Erythroblast (primary cell): ENCODE measurements at places on chromosomes 7 and 10.
A peak's percentile ranks its signal among the peaks of the same experiment; 100 is the strongest.

GRCh38 chr7:116691664-116692063, 19.7 kb downstream of the MET start:
- DNase-seq, result no peak

- DNase-seq, result no peak
Measured at GRCh38 chr7:110386913-110387312, 704.0 kb upstream of the LRRN3 start.

DNA sequence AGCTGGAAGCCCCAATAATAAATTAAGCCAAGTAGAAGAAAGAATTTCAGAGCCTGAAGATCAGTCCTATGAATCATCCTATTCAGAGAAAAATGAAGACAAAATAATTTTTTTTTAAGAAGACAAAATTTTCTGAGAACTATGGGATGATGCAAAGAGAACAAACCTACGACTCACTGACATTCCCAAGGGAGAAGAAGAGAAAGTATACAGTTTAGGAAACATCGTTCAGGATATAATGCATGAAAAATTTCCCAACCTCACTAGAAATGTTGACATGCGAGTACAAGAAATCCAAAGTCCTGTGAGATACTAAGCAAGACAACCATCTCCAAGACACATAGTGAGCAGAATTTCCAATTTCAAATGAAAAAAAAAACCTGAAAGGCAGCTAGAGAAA, 150.5 kb downstream of the THSD7A start:
- no peak for DNase-seq

DNA sequence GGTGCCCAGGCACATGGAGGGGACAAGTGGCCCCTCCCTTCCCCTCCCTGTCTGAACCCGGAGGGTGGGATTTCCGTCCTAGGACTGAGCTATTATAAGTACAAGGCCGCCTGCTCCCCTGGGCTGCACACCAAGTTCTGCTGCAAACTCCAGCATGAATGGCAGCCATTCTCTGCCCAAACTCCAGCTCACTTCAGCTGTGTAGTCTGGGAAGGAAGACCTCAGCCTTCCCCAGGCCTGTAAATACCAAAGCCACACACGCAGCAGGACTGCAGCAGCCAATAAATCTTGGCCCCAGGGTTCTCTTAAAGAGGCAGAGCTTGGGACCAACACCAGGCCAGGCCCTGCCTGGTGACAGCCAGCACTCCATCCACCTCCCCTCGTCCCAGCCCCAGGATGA, 291.3 kb upstream of the ZMIZ1 start:
- no peak for DNase-seq

DNA sequence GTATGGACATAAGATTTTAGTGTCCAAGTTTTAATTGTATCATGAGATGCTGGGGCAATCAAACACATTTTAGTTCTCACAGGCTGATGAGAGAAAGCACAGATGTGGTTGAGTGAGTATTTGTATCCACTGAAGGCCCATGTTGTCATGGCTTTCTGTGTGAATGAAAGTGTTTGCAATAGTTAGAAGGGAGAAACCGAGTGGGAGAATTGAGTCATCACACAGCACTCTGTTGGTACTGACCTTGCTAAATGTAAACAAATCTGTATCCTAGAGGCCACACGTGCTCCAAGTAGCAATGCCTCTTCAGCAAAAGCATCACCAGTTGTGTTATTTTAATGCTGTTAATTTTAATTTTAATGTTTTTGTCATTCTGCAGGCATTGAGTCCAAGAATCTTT, 121.2 kb downstream of the EMX2 start:
- no peak for DNase-seq

- DNase-seq, result peak; percentile 55
Measured at GRCh38 chr10:23157691-23158369, 34.3 kb upstream of the PTF1A start.

GRCh38 chr7:90596671-90597562, 796 bp downstream of the CDK14 start:
- DNase-seq, result no peak

DNA sequence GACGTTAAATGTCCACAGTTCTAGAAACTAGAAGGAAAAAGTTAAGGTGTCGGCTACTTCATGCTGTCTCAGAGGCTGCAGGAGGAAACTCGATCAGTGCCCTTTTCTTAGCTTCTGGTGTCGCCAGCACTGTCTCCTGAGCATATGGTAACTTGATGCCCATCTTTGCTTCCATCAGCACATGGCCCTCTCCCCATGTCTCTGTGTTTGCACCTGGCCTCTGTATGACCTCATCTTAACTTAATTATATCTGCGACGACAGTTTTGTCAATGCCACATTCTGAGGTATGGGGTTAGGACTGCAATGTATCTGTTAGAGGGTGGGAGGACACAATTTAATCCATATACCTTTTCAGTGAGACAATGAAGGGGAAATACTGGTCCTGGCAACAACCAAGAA, 449.9 kb downstream of the POM121L12 start:
- no peak for DNase-seq

- DNase-seq, result no peak
Measured at GRCh38 chr10:373526-374309, 238.5 kb downstream of the ZMYND11 start.

DNA sequence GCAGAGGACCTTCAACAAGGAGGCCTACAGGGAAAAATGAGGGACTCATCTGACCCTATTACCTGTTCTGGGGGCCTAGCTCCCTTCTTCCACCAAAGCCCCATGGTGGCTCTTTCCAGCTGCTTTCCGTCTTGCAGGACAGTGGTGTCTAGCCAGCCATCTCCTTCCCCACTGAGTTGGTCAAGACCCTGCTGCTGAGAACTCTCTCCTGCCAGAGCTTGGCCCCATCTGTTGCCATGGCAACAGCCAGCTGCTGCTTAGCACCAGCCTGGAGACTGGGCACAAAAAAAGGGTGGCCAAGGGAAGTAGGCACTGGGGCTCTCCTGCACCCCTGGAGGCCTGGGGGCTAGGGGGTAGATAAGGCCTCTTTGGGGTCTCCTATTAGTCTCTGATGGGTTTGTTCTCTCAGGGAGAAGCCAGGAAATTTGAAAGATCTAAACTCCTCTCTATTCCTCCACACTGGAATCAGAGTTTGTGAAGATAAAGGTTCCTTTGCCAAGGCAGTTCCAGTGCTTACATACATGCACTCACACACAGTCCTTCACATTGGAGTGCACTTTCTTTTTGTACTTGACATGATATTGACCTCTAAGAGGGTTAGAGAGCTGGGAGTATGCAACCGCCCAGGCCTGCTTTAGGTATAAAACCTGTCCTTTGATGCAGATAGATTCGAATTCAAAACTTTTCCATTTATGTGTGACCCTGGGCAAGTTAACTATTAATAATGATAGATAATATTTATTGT, 15.8 kb downstream of the TSPAN33 start:
- no peak for DNase-seq

DNA sequence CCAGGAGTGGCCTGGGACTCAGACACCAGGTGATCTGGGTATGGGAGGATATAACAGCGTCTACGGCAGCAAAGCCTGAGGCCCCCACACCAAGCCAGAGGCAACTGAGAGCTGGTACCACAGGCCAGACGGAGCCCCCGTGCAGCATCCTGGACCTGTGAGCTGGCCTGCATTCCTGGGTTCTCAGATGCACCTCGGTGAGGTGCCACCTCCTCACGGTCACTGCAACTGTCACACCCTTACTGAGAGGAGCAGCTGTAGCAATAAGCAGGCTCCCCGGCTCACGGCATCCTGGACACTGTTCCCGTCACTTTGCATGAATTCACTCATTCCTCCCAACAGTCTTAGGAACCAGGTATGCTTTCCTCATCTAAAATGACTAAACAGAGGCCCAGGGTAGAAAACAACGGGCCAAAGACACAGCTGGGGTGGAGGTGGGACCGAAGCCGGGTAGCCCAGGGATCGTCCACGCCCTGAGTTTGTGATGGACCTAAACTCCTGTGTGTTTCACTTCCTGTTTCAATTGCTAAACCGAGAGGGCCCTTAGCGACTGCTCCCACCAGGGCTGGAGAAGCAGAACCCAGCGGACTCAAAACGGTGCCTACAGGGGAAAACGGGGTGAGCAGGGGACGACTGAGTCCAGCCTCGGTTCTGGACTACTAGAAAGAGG, 98.7 kb downstream of the CTBP2 start:
- DNase-seq, result no peak

DNA sequence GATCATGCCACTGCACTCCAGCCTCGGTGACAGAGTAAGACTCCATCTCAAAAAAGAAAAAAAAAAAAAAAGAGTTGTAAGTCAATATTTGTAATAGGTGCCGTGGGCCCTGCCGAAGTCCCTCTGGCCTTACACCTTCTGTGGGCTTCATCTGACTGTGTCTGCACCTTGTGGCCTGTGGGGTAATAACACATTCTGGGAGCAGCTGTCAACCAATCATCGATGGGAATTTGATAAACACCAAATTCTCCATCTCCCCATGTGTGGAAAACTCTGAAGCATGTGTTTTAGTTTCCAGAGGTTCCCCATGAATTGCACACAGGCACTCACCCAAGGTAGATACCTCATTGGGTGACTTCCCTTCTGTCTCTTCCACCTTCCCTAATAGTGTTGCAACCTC, 10.8 kb downstream of the ZNF394 start:
- no peak for DNase-seq

- peak; percentile 25 for DNase-seq
Measured at GRCh38 chr10:13158401-13158800, 3.0 kb upstream of the MCM10 start.

- no peak for DNase-seq
Measured at GRCh38 chr7:133419041-133419440, 166.2 kb downstream of the EXOC4 start.

- DNase-seq, result no peak
Measured at GRCh38 chr7:116177009-116177408, 33.3 kb upstream of the TES start.

GRCh38 chr7:71925663-71926062, 486.5 kb downstream of the CALN1 start:
- no peak for DNase-seq

- DNase-seq, result no peak
Measured at GRCh38 chr7:32091608-32092210, 21.5 kb upstream of the PDE1C start.

DNA sequence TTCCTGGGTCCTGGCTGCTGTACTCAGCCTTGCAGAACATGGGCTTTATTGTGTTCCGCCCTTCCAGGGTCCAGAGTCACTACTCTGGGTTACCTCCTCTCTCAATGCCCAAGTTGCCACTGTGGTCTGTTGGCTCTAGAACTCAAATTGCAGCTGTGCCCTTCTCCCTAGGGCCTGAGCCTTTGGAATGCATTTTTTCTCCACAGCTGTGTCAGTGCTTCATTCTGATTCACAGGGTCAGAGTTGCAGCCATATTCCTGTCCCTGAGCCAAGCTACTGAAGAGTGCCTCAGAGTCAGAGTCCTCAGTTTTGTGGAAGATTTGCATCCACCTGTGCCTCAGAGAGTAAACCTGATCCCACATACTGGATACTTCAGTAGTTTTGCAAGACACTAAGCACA, 167.5 kb downstream of the ITGB1 start:
- no peak for DNase-seq

DNA sequence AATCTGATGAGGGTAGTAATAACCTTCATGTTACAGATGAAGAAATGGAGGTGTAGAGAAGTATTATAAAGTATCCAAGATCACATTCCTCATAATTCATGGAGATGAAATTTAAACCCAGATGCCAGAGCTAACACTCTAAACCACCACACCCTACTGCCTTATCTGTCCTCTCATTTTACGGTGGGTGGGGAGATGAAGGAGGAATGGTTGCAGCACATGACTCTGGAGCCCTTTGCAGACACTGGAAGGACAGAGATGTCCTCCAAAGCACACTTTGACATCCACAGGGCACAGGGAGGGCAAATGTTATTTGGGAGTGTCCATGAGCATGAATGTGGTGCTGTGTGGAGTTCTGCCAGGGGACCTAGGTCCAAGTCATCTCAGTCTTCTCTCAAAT, 1.1 kb downstream of the PLEKHS1 start:
- DNase-seq, result no peak

DNA sequence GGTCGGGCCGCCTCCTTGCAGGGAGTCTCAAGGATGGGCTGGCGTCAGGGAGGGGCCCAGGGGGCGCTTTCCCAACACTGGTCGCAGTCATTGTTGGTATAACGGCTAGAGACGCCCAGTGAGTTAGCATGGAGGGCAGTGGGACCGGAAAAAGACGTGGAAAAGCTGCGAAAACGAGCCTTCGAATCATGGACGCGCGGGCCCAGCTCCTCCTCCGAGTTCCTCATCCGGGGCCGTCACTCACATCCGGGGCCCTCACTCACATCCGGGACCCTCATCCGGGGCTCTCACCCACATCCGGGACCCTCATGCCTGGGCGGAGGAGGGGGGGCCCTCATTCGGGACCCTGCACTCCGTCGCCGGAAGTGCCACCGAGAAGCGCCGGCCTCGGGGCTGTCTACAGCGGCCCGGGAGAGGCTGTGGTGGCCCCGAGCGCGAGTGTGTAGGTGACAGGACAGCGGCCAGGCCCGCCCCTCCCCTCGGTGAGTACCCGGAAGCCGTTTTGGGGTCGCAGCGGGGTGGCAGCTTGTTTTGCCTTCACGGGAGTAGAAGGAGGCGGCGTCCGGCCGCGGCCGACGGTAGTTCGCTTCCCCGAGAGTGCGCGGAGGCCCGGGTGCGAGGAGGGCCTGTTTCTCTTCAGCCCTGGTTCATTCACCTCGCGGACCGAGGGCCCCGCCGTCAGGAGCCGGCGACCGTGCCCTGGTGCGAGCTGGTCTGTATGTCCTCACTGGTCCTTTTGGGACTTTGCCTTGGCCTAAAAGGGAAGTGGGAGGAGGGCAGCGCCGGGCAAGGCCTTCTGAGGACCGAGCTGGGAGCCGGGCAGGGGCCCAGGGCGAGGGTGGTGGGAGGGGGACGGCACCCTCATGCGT, at the start of gene ZNF655:
ZNF655 (plus strand) TSS at position 337 of the 869 bp plus-strand sequence. CDS start 1,918 bp downstream, outside the sequence.
- peak; percentile 89 for DNase-seq

DNA sequence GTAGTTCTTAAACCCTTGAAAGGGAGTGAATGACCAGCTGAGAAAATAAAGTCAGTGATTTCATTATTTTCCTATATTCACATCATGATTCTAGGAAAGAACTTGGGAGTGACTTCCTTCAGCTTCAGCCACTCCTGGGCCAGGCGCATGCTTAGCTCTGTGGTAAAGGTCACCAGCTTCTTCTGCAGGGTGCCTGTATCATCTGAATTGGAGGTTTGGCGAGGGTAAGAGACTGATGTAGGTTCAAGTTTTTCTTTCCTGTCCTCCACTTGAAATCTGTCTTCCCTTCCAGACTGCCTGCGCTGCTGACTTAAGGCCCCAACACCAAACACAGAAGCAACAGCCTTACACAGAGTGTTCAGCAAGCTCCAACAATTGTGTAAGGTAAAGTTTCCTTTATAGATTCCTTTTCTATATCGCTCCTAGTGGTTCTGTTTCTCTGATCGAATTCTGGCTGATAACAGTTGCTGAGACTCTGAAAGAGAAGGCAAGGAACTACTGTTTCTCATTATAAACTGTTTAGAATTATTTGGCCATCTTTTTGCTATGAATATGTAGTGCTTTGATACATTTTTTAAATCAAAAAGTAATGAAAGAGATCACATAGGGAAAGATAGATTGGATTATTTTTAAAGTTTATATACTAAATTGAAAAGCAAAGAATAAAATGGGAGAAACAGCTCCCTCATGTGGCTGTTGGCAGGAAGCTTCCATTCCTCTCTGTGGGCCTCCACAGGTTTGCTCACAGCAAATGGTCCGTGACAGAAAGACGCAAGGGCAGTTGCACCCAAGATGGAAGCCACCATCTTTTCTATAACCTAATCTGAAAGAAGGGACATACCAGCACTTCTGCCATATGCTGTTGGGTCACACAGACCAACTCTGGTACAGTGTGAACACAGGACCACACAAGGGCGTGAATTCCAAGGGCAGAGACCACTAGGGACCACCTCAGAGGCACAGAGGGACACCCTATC, 14.0 kb downstream of the GATAD1 start:
- DNase-seq, result peak; percentile 61
